Skin of body (tissue), 3 donors: ENCODE measurements at places on chromosomes 12 and 14. TPM values are rescaled to one million over a fixed set of nuclear protein-coding genes. Genes with fewer than 3 reads are reported as not detected.

DNA sequence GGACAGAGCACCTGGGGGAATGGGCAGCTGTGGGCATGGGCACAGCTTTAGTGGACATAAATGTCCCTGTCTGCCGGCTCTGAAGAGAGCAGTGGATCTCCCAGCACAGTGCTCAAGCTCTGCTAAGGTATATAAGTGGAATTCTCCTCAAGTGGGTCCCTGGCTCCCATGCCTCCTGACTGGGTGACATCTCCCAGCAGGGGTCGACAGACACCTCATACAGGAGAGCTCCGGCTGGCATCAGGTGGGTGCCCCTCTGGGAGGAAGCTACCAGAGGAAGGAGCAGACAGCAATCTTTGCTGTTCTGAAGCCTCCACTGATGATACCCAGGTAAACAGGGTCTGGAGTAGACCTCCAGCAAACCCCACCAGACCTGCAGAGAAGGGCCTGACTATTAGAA is 25.0 kb upstream of the NUAK1 start:
- DNase-seq = no peak

- no peak for DNase-seq
Measured at GRCh38 chr12:53558631-53559030, 51.3 kb upstream of the NPFF start.

DNA sequence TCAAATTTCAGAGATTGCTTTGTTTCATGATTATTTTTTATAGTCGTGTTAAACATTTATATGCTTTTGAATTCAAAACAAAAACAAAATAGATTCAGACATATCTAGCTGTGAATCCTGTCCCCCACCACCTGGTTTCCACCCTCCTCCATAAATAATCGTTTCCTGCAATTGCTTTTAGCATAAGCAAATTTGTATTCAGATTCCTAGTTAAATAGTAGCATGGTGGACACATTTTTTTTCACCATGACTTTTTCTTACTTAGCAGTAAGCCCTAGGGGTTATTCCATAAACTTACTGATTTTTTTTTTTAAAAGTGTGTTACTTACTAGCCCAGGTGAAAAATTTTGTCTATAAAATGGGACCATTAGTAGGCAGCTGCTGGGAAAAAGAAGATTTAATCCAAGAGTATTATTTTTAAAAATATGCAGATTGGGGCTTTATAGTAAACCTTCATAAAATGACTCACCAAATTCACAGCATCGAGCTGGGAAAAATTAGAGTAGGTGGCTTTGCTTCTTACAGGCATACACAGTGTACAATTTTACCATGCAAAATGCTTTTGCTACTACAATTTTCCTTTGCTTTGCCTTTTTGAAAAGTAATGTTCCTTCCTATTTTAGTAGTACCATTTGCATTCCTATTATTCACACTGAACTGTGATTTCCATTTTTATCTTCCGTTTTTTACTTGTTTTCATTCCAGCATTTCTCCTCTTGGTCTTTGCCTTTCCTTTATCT is 117.8 kb downstream of the BTG1 start:
- DNase-seq = no peak

LMNTD1 gene
- total RNA-seq = 1.2 TPM

FAM181A gene
- total RNA-seq = not detected

DNA sequence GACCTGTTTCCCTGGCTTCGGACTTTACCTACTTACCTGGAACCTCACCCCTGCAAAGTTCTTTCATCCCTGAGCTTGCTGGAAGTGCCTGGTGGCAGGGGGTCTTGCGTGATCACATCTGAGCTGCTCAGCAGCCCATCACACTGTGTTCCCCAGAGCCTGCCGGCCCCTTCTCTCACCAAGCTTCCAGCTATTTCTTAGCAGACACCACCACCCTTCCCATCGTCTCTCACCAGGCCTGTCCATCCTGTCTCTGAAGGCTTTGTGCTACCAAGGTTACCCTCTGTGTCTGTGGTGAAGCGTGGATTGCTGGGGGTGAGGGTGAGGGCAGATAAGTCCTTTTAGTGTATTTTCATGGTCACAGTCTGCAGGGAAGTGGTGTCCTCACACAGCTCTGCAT is 78.8 kb upstream of the NRXN3 start:
- no peak for DNase-seq

GIT2 gene
- total RNA-seq = 30.4 TPM
